Activated T-helper 17 cell treated with anti-CD3 and anti-CD28 coated beads, Interleukin-2, amount 50 U/mL, for 72 hours (primary cell): ENCODE measurements at places on chromosomes 5 and 9. TPM values are rescaled to one million over a fixed set of nuclear protein-coding genes. Genes with fewer than 3 reads are reported as not detected.

DNA sequence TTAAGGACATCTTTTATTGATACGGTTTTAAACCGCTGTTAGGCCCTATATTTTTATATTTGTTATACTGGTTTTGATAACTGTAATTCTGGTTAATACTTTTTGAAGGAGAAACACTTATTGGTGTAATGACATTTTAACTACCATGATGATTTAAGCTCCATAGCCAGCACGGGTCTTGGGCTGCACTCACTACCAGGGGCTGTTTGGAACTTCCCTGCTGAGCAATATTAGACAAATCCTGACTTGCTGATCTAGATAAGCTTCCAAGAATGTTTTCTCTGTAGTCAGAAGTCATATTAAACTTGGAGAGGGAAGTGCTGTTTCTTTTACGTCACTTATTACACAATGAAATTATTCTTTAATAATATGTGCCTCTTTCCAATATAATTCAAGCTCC lies 540.0 kb upstream of the GRAMD2B start:
- no peak for ATAC-seq

- no peak for ATAC-seq
Measured at GRCh38 chr5:20536813-20537212, 548.8 kb upstream of the CDH18 start.

DNA sequence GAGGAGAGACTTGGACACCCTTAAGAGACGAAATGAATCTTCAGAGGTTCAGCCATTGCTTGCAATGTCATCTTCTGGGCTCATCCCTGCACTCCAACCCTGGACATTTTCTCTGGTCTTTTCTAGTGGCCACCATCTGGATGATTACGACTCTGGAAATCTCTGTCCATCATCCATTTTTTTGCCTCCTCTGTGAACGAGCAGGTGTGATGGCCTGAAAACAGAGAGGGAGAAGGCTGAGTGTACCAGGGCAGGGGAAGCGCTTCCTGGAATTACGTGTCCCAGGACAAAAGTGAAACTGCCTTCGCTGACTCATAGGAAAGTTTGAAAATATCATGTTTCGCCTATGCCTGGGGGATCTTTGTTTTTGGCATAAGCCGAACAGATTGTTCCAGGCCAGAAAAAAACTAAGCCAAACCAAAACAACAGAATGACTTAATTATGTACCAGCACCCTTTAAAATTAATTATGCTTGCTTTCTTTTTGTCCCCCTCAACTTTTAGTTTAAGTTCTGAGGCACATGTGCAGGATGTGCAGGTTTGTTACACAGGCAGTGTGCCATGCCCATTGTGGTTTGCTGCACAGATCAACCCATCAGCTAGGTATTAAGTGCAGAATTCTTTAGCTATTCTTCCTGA lies 31.9 kb downstream of the ANKRD33B start:
- peak; percentile 90 for ATAC-seq

- ATAC-seq = no peak
Measured at GRCh38 chr9:113668061-113668460, 204.5 kb downstream of the RGS3 start.

- ATAC-seq = no peak
Measured at GRCh38 chr5:61563401-61563800, 231.3 kb downstream of the ZSWIM6 start.

DNA sequence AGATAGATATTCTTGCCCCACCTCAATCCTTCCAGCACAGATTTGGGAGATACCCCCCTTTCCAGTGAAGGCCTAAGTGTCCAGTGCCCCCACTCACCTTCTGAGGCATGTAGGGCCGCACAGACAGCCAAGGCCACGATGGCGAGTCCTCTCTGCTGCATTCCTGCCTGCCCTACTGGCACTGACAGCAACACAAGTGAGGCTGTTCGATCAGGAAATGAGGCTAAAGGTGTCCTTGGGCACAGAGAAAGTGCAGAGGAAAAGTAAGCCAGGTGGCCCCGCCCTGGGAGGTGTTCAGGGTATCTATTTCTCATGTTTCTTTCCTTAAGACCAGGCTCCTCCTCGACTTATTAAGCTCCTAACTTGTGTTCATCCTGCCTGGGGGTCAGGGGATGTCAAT lies at the start of gene CCL28:
TSS of gene CCL28 (minus strand) at position 236 of the 400 bp plus-strand sequence. CDS start at position 161, 75 bp downstream.
- ATAC-seq = no peak

DNA sequence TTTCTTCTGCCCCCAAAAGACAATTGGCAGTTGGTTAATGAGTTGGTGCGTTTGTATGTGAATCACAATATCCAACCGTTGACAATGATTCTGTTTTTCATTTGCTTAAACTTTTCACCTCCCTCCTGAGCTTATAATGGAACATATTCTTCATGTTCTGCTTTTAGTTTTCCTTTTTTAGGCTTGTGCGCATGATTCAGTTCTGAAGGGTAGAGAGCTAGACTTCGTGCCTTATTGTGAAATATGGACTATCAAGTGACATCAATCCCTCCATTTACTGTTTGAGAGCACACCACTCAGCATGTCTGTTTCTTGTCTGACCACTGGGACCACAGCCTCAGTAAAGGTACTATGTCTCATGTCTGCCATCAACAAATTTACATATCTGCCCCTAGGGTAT lies 30.5 kb upstream of the LPAR1 start:
- no peak for ATAC-seq

- ATAC-seq = no peak
Measured at GRCh38 chr5:143734456-143734780, 77.5 kb upstream of the HMHB1 start.

GRCh38 chr5:91591076-91591475 lies 208.0 kb upstream of the ARRDC3 start:
- no peak for ATAC-seq

DNA sequence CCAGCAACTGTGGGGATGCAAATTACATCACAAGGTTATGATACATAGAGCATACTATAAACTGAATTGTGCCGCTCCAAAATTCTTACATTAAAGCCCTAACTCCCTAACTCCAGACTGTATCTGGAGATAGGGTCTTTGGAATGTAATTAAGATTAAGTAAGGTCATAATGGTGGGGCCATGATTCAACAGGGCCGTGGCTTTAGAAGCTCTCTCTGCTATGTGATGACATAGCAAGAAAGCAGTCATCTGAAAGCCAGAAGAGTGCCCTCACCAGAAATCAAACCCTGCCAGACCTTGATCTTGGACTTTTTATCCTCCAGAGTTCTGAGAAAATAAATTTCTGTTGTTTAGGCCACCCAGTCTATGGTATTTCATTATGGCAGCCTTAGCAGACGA lies 123.9 kb downstream of the FBXL17 start:
- no peak for ATAC-seq

- no peak for ATAC-seq
Measured at GRCh38 chr9:134501761-134502265, 139.8 kb upstream of the COL5A1 start.

GRCh38 chr5:171999877-172000276 lies 6.6 kb downstream of the FBXW11 start:
- ATAC-seq = no peak

- ATAC-seq = no peak
Measured at GRCh38 chr5:141853895-141854626, 24.1 kb downstream of the PCDH1 start.

GRCh38 chr5:72171667-72172066 lies 64.4 kb downstream of the MAP1B start:
- peak; percentile 97 for ATAC-seq

- no peak for ATAC-seq
Measured at GRCh38 chr9:87180361-87180760, 233.1 kb upstream of the GAS1 start.

DNA sequence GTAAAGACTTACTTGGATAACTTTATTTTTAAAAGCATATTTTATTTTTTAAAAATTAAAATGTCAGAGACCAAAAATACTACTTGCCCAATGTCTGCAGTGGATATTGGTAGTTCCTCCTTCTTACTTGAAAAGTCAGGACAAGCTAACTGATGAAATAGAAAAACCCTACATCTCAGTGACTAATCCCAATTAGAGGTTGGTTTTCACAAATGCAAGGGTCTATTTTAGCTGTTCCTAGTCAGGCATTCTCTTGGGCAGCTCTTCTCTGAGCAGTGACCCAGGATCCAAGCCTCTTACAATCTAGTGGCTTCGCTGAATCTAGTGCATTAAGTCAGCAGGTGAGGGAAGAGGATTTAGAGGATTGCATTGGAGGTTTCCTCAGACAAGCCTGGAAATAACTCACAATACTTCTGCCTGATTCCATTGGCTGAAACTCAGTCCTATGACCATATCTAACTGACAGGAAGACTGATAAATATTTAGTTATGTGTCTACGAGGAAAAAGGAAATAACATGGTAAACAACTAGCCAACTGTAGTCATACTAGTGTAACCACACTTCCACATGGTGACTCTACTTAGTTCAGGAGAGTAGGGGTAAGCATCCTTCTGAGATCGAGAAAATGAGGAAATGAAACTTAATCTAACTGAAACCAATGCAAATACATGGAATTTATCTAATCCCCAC lies 34.2 kb upstream of the MIER3 start:
- ATAC-seq = no peak

GRCh38 chr5:174811438-174811837 lies 87.1 kb downstream of the MSX2 start:
- no peak for ATAC-seq

- no peak for ATAC-seq
Measured at GRCh38 chr5:133232435-133232834, 180.6 kb downstream of the HSPA4 start.

DNA sequence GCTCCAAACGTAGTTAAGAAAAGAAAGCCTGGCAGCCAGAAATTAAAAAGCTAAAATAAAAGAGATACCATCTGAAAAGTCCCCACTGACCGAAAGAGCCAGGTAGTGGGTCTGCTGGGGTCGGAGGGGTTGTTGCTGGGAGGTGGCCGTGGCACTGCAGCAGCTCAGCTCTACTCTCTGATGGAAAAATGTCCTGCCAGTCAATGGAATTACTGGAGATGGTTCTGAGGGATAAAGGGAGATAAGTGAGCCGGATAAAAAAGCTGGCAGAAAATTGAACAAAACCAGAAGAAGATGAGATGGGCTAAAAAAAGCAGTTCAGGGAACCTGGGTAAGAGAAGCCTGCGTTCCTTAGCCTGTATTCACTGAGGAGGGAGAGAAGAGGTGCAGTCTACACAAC lies 202.8 kb downstream of the SREK1 start:
- ATAC-seq = no peak

DNA sequence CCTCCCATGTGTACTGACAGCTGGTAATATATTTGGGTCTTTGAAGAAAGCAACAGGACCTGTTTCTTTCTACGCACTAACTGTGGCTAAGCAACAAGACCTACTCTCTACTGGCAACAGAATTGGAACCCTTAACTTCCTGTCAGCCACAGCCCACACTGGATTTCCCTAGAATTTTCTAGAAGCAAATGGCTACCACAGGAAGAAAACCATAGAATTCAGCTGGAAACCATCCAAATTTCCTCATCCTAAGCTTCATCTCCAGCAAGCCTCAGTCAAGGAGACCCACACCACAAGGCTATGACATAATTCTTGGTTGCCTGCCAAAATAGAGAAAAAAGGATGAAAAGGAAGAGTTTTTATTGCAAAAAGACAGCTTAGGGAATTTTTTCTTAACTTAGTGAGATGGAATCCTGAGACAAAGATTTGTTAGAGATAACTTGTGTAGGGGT lies 171.8 kb upstream of the TNC start:
- no peak for ATAC-seq

- ATAC-seq = no peak
Measured at GRCh38 chr5:158676642-158677469, 422.9 kb downstream of the EBF1 start.

GRCh38 chr5:56330806-56331205 lies 97.7 kb upstream of the ANKRD55 start:
- no peak for ATAC-seq

DNA sequence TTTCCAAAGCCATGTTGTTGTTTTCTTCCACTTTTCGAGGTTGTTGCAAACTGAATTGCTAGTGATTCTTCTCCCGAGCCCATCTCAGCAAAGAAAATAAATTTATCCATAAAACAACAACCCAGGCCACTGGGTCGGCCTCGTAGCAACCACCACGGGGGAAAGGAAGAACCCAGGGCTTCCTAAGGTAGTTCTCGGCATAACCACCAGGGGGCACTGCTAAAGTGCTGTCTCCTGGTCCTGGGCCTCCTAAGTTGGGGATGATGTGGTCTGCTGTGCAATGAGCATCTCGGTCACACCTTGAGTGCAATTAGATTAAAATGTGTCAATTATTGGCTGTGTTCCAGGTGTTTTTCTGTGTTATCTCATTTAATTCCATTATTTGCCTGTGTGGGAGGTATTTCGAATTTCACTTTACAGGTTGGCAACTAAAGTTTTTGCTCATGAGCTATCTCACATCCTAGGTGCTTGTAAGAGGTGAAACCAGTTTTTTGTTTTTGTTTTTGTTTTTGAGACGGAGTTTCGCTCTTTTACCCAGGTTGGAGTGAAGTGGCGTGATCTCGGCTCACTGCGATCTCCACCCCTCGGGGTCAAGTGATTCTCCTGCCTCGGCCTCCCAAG lies 102.8 kb upstream of the DAP start:
- peak; percentile 77 for ATAC-seq

- no peak for ATAC-seq
Measured at GRCh38 chr5:90284375-90284774, 125.2 kb downstream of the CETN3 start.

DNA sequence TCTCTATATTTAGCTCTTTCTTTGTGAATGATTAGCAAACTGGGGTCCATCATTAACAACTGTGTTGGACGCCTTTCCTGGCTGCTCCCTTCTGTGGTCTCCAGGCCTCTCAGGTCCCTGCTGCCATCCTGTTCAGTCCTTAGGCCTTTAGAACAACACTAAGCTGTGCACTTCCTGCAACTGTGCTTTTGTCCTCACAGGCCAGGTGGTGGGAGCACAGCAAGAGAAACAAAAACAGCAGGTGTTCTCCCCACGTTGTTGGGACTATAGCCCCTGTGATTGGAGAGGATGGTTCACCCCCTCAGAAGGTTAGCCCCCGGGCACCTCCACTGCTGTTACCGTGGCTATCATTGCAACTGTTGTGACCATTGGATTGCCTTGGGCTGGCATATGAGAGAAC lies 41.7 kb upstream of the CLINT1 start:
- no peak for ATAC-seq

DNA sequence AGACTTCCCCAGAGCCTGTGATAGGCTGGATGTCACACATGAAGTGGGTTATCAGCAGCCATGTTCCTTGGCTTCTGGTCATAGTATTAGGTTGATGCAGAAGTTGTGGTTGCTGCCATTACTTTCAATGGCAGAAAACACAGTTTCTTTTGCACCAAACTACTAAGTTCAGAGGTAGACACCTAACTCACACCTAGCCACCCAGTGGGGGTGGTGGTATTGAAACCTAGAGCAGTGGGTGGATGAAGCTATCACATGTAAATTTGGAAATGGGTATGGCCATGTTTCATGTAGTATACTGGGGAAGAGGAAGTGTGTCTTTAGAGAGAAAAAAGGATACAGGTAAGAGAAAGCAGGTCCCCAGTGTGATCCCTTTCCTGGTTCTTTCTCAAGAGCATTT lies 347.9 kb upstream of the SEMA6A start:
- no peak for ATAC-seq

- peak; percentile 93 for ATAC-seq
Measured at GRCh38 chr5:170597109-170597751, 93.4 kb downstream of the KCNIP1 start.

PHF24 gene
- not detected for total RNA-seq

OR1J2 gene
- not detected for total RNA-seq

ARHGEF37 gene
- total RNA-seq = 0.06 TPM

LRRC19 gene
- not detected for total RNA-seq

FOXD4L4 gene
- total RNA-seq = 0.24 TPM

RAB24 gene
- 28.7 TPM for total RNA-seq

LHX6 gene
- total RNA-seq = not detected

EMB gene
- 102 TPM for total RNA-seq

SAPCD2 gene
- total RNA-seq = 5.6 TPM

CTNND2 gene
- 0.21 TPM for total RNA-seq

TUSC1 gene
- total RNA-seq = not detected

ORM1 gene
- total RNA-seq = not detected

FBP1 gene
- 0.85 TPM for total RNA-seq

LRRC70 gene
- 1.1 TPM for total RNA-seq

GDF9 gene
- 0.69 TPM for total RNA-seq

FRMPD1 gene
- total RNA-seq = not detected
